ENCODE measurements at places on chromosomes 2 and 18.

GRCh38 chr2:234968631-234969305 is 17.0 kb downstream of the SH3BP4 start:
- no peak for DNase-seq

- no peak for DNase-seq
Measured at GRCh38 chr2:177572236-177572671, 179.7 kb downstream of the AGPS start.

- no peak for DNase-seq
Measured at GRCh38 chr2:107215401-107216350, 329.7 kb upstream of the ST6GAL2 start.

DNA sequence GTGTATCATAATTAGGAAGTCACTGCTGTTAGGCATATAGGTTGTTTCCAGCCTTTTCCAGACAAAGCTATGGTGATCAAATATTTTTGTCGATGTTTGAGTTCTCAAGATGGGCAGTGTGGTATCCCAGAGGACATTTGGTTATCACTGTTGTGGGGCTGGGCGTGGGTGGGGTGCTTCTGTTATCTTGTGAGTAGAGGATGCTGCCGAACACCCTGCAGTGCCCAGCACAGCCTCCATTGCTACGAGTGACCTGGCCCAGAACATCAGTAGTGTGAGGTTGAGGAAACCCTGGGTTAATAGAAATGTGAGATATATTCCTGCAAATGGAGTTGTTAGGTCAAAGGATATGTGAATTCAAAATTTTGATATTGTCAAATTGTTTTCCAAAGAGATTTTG is 33.2 kb downstream of the ZNF236 start:
- no peak for DNase-seq

DNA sequence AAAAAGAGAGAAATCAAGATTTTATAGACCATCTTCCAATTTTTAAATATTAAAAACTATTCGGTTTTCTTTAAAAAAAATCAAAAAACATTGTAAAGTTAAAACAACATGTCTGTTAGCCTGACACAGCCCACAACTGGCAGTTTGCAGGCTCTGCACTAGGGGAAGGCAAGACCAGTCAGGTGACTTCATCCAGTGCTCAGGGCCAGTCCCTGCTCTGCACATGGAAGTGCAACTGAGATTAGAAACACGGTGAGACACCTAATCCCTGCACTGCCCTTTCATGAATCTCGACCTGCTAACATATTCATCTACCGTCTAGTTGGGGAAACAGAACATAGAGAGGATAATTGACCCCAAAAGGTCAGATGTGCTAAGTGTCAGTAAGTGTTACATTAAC is 135.2 kb downstream of the BARD1 start:
- DNase-seq = no peak

DNA sequence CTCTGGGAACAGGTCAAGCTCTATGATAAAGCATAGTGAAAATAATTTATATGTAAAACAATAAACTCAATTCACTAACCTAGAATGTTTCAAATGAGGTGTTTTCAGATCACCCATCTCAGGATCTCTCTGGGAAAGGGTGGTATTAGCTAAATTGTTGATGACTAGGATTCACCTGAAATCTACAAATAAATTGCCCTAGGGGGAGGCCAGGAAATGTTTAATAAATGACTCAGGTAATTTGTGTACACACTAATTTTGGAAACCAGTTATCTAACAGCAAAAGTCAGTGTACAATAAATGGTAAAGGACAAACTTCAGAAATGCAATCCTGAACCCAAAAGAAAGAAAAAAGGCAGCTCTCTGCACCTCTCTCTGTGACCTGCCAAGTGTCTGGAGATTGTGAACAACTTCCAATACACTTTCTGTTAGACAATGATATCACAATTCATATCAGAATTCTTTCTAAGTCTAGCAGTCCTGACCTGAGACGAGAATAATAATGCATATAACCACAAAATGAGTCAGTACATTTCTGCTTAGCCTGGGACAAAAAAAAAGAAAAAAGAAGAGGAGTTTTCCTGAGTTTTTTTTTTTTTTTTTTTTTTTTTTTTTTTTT is 760.0 kb downstream of the EPHA4 start:
- DNase-seq = no peak

- no peak for DNase-seq
Measured at GRCh38 chr18:77113361-77114151, 19.0 kb downstream of the MBP start.

GRCh38 chr2:120793682-120794403 is 58.2 kb downstream of the GLI2 start:
- DNase-seq = no peak

DNA sequence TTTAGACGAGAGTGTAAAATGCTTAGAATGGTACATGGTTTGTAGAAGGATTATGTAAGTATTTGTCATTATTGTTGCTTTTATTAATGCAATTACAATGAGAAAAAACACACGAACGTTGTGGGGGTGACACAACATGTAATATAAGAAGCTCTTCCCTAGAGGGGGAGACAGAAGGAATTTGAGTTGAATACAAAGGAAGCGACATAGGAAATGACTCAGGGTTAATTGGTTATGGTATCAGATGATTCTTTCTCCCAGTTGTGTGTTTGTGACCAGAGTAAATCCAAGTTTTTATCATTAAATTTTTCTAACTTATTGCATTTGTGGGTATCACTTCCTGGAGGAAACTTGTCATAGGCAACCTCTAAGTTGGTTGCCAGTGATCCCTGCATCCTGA is 625.6 kb upstream of the CDH2 start:
- no peak for DNase-seq

DNA sequence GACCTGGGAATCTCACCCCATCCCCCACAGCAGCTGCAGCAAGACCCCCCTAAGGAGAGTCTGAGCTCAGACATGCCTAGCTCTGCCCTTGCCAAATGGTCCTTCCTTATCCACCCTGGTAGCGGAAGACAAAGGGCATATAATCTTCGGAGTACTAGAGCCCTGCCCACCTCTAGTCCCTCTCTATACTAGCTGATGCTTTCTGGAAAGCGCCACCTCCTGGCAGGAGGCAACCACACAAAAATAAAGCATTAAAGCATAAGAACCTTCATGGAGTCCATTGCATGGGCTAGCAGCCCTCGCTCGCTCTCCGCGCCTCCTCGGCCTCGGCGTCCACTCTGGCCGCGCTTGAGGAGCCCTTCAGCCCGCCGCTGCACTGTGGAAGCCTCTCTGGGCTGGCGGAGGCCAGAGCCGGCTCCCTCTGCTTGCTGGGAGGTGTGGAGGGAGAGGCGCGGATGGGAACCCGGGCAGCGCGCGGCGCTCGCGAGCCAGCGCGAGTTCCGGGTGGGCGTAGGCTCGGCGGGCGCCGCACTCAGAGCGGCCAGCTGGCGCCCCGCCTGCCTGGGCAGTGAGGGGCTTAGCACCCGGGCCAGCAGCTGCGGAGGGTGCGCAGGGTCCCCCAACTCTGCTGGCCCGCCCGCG is 941.2 kb downstream of the SUCLG1 start:
- DNase-seq = no peak

DNA sequence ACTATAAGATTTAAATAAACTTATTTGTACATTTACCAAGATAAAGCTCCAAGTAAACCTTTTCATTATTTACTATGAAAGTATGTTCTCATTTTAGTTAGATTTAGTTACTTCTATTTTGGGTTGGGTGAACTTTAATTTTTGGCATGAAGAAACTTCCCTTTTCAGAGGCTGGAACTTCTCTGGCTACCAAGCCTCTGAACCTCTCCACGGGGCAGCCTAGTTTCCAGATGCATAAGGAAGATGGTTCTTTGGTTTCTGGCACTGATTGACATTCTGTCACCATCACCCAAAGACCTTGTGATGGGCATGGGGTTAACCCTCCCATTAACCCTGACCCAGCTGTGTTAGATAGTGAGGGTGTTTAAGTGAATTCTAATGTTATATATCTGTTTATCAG is 17.1 kb downstream of the PSD4 start:
- no peak for DNase-seq

DNA sequence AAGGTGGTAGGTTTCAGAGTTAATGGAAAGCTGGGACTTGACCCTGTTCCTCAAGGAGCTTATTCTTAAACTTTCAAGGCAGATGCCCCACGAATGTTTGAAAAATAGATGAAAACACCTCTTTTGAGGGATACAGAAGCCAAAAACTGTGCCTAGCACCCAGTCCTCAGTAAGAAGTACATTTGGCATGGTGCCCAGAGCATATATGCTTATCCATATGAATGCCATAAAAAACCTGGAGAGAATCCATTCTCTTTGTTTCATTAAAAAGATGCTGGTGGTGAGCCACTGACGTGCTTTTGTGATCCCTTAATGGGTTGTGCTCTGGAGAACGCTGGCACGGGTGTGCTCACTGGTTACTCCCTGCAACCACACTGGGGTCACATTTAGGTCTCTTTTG is 69.0 kb downstream of the IL1R2 start:
- DNase-seq = no peak

DNA sequence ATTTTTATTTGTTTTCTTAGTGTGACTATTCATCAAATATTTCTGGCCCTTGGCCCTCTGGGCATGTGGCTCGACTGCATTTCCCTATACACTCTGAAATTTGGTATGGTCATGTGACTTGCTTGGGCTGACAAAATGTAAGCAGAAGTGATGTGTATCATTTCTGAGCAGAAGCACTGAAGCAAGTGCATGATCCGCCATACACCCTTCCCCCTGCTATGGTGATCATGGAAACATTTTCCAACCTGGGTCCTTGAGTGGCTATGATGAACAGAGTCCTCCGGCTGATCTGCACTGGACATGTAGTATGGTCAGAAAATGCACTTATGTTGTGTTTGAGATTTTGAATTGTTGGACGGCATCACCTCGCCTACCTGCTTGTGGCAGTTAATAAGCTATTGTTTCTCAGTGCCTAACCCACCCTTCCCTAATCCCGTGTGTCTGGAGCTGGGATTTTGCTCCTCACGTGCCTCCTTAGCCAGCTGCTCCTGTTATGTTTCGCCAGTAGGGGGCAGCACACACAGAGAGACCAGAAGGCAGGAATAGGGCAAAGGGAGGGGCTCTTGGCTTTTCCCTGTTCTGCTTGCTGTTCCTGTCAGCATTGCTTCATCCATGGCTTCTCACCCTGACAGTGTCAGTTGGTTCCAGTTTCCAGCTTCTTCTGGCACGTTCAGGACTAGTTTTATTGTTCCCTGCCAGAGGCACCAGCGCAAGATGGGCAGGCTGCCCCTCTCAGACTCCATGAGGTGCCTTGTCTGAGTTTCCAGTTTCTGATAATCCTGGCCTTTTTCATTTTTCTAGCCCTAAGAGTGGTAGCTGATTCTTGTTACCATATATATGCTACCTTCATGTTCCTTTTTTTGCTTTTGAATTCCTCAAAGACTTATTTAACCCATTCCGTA is 207.4 kb downstream of the ARL6IP6 start:
- no peak for DNase-seq

GRCh38 chr2:234559609-234560008 is 62.7 kb upstream of the ARL4C start:
- DNase-seq = no peak

- no peak for DNase-seq
Measured at GRCh38 chr2:15982285-15983044, 42.1 kb downstream of the MYCN start.

DNA sequence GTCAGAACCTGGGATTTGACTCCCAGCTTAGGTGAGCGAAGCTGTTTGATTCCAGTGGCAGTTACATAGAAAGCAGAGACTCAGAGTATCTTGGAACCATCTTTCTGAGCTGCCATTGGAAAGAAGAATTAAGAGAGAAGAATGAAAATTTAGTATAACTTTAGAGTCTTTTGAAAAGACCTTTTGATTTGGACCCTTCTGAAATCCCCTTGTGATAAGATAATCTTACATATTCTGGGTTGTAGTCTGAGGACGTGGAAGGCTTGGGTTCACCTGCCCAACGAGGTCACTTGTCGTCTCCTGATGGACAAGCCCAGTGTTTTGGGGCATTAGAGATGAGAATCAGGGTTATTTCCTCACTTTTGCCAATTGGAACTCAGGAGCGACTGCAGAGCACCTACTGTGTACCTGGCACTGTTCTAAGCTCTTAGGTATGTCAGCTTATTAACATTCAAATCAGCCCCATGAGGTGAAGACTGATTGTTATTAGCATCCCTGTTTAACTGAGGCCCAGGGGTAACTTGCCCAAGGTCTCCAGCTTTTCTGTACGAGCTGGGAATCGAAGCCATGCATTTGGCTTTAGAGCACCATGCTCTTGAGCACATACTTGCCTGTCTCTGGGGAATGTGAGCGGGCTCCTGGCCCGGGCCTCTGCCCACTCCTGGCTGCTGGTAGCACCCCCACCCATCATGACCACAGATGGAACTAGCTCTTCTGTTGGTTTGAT is 2.9 kb downstream of the HK2 start:
- no peak for DNase-seq

Measured in right renal cortex interstitium (tissue), 3 donors.